ENCODE measurements at places on chromosomes 16 and 17.
A peak's percentile ranks its signal among the peaks of the same experiment; 100 is the strongest.

DNA sequence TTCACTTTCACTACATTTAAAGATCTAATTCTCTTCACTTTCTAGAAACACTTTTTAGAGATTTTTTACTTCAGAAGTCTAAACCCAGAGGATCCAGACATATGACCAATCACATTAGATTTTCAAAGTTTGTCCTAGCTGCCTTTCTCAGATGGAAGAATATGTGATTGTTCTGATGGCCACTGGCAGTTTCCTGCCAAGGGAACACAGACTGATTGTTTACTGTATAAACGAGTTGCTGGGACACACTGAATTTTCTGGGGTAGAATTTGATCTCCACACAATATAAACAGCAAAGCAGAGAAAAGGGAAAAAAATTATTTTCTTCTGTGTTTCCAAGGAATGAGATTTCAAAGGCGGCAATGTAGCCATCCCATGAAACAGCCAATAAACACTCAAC lies 480.0 kb downstream of the TOX3 start:
- no peak for DNase-seq

DNA sequence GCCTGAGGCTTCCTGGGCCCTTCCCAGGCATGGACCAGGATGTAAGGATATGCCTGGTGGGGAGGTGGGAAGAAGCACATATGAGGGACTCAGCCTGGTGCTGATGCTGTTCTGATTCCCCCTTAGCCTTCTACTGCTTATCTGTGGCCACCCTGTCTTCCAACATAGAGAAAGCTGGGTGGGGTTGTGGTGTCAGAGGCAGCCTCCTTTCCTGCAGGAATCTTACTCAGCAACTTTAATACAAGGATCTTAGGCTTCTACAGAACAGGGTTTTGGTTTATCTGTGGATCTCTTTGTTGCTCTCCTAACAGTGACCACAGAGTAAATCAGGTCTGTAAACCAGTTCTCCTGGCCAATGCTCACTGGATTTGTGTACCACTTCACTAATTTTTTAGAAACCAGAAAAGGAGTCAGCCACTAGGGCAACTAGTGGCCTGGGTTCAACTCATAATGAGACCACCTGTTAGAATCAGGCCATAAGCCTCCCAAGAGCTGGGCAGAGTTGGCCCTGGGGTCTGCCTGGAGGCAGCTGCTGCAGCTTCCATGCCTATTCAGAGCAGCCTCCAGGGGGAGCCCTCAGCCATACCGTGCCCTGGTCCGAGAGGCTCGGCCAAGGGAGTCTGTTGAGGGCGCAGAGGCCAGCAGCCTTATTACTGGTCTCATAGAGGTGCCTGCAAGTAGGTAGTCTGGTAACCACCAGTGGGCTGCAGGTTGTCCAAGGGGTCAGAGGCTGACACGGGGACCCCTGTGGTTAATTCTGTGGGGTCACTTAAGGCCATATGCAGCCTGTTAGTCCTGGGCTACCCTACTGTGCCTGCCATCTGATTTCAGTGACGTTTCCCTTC lies 7.1 kb downstream of the HAS3 start:
- DNase-seq = no peak

DNA sequence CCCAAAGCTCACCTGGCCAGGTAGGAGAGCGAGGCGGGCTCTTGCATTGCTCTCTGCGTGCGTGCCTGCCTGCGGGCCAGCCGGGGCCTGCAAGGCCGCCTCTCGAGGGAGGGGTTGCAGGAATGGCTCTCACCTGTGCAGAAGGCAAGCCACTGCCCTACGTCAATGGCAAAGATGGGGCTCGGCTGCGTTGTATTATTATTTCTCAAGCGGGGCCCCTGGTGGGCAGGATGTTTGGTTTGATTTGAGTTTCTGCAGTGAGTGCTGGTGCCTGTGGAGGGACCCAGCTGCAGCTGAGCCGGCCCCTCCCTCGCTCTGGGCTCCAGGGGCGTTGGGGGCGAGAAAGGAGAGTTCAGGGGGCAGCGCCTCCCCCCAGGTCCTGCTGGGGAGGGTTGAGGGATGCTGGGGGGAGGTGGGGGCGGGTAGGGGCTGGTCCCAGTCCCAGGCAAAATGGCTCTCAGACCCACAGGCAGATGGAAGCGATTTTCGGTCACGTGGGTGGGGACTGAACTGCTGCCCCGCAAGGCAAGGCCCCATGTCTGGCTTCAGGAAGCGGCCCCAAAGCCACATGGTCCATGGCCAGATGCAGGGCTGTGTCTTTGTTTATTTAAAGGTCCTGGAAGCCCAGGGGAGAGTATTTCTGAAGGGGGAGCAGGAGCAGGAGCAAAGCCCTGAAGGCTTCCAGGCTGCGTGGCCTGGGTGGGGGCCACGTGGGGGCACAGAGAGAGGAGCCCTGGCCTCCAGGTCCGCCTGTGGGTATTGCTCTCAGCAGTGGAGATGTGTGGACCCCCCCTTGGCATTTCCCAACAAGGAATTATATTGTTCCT lies 338.8 kb downstream of the SEC14L1 start:
- DNase-seq = no peak

- DNase-seq = no peak
These were observed 44.1 kb downstream of the CFDP1 start for GRCh38 chr16:75389096-75389690.

DNA sequence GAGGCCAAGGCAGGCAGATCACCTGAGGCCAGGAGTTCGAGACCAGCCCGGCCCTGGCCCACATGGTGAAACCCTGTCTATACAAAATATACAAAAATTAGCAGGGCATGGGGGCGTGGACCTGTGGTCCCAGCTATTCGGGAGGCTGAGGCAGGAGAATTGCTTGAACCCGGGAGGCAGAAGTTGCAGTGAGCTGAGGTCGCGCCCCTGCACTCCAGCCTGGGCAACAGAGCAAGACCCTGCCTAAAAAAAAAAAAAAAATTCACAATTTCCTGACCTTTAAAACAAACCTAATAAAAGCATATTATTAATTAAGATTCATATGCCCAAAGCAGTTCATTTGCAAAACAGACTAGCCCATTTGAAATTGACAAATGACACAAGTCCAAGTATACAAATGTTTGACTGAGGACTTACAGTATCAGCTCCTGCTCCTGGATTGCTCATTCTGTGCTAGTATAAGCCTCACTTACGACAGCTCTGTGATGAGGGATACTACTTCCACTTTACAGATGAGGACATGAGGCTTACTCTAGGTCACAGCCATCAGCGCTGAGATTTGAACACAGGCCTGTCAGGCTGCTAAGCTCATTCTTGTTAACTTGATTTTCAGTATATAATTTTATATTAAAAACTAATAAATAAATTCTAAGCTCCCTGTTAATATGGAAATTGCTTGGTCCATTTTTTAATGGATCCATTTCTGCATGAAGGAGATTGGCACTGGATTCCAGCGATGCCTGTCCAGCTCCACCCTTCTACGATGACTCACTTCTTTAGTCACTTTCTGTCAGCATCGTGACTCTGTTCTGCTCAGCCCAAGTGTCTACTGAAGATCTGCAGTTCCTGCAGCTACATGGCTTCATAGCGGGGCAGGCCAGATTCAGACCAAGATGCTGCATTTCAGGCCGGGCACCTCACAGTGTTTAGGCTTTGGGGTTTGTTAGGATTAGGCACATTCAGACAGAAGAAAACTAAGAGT lies 88.2 kb downstream of the WDR59 start:
- DNase-seq = peak; percentile 27
